ENCODE measurements at places on chromosomes 7 and 10.
A peak's percentile ranks its signal among the peaks of the same experiment; 100 is the strongest.

DNA sequence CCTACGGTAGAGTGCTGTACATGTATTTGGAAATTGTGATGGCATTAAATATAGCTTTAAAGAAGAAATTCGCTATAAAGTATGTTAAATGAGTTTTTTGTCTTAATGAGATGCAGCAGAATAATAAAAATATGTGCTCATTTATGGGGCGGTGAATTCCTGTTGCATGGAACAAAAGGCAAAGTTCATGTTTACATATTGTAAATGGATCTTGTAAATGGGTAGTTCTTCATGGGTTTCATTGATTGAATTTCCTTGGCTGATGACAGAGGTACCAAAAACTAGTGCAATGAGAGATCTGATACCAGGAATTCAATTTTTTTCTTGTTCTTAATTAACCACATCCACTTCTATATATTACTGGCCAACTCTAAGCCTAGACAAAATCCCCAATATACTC is 284.2 kb downstream of the SUGCT start:
- no peak for DNase-seq

DNA sequence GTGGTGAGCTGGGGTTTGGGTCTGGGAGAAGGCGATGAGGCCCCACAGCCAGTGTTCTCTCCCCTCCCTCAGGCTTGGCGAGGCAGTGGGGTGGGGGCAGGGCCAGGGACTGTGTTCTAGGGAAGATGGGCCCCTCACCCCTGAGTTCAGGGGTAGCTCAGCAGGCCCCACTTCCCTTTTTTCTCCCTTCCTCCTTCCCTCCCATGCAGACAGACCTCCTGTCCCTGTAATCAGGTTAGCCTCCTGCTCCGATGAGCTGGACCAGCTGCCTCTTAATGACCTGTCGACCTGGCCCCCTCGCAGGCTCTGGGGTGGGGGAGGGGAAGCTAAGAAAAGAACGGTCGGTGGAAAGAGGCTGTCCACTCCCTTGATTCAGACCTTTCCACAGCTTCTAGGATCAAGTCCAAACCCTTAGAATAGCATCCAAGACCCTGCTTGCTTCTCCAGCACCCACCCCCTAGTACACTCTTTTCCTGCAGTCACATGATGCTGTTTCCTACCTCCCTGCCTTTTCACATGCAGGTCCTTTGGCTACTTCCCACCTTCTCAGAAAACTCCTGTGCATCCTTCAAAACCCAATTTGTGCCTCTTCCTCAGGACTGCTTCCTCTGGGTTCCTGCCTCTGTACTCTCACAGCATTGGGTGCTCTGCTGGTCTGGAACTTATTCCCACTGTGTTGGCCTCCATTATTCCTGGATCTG is 64.1 kb downstream of the ZMIZ1 start:
- no peak for DNase-seq

GRCh38 chr10:132563485-132564248 is 26.1 kb downstream of the INPP5A start:
- no peak for DNase-seq

DNA sequence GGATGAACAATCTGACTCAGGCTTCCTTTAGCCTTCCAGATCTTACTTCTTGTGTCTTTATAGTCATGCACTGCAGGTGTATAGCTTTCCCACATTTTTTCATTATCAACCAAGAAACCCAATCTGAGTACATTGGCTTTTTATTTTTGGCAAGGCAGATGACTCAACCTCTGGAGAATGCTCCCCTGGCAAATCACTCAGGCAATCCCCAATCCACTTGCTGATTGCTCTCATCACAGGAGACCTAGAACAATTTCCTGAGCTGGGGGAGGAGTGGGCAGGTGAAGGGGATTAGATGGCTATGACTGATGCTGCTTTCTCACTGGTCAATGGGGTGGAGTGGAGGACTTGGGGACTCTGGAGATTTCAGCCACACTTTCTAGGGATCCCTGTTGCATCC is 134.4 kb downstream of the SLC16A9 start:
- DNase-seq = no peak

DNA sequence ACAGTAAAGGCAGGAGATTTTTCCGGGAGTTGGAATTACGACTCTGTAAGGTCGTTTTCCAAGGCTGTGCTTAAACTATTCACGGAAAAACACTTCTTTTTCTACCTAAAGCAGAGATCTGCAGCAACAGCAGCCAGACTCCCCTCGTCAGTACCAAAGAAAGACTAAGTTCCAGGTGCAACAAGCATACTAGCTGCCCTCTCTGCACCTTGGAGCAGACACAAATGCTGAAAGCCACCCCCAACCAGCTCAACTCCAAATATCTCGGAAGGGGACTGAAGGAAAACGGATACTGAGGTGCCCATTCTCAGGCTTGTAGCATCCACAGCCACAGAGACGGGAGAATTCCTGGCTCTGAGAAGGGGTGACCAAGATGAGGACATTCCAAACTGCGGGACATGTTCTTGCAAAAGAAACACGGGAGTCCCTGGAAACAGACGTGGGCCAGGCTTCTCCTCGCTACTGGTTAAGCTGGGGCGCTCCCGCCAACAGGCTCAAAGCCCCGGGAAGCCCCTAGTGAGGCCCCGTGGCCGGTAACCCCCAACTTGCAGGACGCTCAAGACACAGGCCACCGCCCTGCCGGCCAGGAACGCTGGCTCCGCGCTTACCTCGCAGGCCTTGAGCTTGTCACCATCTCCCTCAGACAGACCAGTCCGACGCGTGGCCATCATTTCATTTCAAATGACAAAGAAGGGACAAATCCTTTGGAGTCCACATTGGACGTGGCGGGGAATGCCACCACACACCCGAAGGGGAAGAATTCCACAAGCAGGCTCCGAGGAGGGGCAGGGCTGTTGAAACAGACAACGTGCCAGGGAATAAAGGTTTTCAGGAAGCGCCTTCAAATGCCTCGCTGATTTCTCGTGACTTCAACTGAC is 2.2 kb downstream of the ARHGAP21 start:
- no peak for DNase-seq

GRCh38 chr7:123846217-123846891 is 1.4 kb downstream of the HYAL4 start:
- DNase-seq = no peak

- no peak for DNase-seq
Observed at GRCh38 chr7:105800849-105801534, 75.4 kb downstream of the ATXN7L1 start.

GRCh38 chr10:103373544-103373943 is 5.8 kb downstream of the TAF5 start:
- DNase-seq = no peak

- no peak for DNase-seq
Observed at GRCh38 chr10:75375838-75376237, 25.7 kb downstream of the ZNF503 start.

GRCh38 chr10:63664341-63664885 is 143.2 kb downstream of the REEP3 start:
- no peak for DNase-seq

- DNase-seq = no peak
Observed at GRCh38 chr10:126663880-126664279, 6.6 kb downstream of the C10orf90 start.

DNA sequence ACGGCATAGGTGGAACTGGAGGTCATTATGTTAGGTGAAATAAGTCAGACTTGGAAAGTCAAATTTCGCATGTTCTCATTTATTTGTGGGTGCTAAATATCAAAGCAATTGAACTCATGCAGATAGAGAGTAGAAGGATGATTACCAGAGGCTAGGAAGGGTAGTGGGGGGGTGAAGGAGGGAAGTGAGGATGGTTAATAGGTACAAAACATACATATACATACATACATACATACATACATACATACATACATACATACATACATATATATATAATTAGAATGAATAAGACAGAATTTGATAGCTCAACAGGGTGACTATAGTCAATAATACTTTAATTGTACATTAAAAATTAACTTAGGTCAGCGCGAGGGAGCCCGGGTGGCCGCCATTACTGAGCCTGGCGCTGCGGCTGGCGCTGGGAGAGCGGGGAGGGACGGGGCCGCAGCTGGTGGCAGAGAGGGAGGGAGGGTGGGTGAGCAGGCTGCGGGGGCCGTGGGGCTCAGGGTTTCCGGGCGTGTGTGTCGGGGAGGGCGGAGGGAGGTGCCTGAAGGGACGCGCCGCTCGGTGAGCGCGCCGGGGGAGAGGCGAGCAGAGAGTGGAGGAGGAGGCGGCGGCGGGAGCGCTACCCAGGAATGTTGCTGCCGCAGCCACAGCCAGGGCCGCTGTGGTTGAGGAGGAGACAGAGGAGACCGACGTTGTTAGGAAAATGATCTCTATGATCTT is 85.8 kb upstream of the EGFR start:
- no peak for DNase-seq

GRCh38 chr7:90621125-90621746 is 25.1 kb downstream of the CDK14 start:
- peak; percentile 98 for DNase-seq

DNA sequence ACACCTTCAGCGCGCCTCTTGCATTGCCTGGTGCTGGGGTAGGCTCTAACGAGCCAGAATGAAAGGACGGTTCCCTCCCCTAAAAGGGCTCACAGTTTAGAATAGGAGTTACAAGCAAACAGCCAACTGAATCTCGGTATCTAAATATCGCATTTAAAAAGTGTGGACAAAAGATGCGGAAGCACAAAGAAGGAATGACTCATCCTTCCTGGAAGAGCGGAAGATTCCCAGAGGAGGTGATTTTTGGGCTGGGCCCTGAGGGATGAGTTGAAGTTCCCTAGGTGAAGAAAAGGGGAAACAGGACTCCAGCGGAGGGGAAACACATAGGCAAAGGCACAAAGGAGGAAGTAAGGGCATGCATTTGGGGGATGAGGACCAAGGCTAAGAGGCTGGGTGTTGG is 29.9 kb downstream of the SRRM3 start:
- DNase-seq = no peak

GRCh38 chr7:64888561-64888900 is 14.5 kb upstream of the ZNF273 start:
- no peak for DNase-seq

DNA sequence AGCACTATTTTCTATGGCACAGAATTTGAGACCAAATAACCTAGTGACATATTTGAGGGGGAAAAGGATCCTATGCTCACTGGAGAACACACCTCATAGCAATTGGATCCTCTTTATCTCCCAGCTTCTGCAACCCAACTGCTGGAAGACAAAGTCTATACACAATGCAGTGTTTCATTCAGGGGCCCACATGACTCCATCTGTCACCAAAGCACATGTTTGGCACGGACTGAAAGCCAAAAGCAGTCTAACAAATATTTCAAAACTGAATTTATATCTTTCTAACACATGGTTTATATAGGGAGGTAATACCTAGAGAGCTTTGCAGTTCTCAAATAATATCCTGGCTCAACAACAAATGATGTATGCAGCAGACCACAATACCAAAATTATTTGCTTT is 39.2 kb downstream of the ADAM12 start:
- DNase-seq = no peak

- no peak for DNase-seq
Observed at GRCh38 chr10:122421742-122422141, 32.7 kb upstream of the ARMS2 start.

GRCh38 chr10:104246976-104247375 is 7.7 kb upstream of the GSTO1 start:
- DNase-seq = no peak

DNA sequence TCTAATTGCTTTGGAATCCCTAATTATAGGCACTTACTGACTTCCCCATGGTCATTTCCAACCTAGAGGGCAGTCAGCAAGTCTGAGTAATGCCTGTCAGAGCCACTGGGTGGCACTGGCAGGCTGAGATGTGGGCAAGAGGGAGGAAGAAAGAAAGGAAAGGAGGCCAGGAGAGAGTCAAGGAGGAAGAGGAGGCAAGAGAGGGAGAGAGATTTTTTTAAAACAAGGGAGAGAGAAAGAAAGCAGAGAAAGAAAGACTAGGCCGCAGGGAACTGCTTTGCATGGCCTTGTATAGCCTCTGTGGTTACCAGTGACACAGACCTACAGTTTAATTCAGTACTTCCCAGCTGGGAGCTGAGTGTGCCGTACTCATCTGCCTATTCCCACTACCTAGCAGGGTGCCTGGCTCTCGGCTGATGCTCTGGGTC is 210.4 kb upstream of the ADO start:
- no peak for DNase-seq

GRCh38 chr10:79405995-79406515 is 39.4 kb downstream of the ZCCHC24 start:
- DNase-seq = no peak

- no peak for DNase-seq
Observed at GRCh38 chr10:69574571-69574978, 1.4 kb upstream of the NEUROG3 start.

GRCh38 chr7:53351681-53352080 is 316.2 kb downstream of the POM121L12 start:
- DNase-seq = no peak

DNA sequence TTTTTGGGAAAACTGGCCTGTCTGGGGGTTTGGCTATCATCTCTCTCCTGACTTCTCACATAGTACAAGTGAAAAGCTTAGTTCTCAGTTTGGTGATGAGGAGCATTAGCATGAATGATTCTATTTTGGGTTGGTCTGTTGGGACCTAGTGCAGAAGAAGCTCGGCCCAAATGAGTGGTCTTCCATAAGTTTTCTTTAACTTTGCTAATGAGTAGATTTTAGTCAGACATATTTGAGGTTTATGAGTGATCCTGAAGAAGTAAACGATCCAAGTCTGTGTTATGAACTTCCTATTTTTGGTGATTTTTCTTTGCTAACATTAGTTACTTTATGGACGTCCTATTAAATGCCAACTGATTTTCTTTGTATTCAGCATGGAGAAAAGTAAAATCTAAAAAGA is 51.7 kb upstream of the CALD1 start:
- DNase-seq = no peak

- no peak for DNase-seq
Observed at GRCh38 chr7:13602036-13602435, 387.4 kb downstream of the ETV1 start.

- DNase-seq = no peak
Observed at GRCh38 chr10:43073191-43073590, 3.7 kb upstream of the RET start.

GRCh38 chr7:42939457-42940240 is 7.5 kb downstream of the MRPL32 start:
- DNase-seq = no peak

DNA sequence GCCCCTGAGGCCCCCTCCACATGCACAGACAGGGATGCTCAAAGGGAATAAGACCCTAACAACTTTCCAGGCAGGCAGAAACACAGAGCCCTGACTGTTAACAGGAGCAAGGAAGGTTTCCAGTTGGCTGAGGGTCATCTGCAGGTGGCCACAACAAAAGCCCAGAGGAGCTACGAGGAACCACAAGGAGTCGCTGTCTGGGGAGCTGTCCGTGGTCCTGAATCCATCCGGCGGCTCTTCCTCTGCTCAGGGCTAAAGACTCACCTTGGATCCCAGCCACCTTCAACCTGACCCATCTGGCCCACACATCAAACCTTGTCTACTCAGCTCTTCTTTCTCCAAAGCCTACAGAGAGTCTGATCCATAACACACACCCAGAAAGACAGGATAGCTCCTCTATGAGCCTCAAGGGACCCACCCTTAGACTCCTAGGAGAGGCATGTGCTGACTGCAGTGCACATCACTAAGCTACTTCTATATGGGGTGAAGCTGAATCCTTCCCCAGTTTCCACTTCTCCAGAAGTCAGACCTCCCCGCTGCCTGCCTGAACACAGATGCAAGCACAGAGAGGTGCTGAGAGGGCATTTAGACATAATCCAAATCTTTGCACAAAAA is 104.0 kb downstream of the SLIT1 start:
- DNase-seq = no peak

GRCh38 chr10:103463499-103463898 is 4.8 kb upstream of the CALHM1 start:
- no peak for DNase-seq
